ENCODE measurements at places on chromosomes 5 and 9.

GRCh38 chr5:158643840-158644239 is 455.9 kb downstream of the EBF1 start:
- DNase-seq, result no peak

- no peak for DNase-seq
Measured at GRCh38 chr5:73693573-73694061, 67.6 kb downstream of the ARHGEF28 start.

GRCh38 chr9:116152941-116153764 is 438 bp upstream of the PAPPA start:
- DNase-seq, result no peak

DNA sequence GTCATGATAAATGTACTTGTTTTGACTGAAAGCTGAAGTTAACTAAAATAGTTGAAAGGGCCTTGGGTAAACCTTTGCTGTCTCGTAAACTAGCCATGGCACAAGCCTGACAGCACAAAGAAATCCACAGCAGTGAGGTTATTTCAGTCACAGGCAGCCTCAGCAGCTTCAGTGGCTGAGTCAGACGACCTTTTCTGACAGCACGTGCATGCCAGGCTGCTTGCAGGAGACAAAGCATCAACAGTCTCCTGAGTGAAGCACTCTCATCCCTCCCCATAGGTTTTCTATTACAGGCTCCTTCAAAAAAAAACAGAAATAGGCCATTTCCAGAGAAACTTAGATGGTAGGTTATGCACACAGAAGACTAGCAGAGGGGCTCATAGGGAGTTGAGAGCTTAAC is 34.6 kb downstream of the OXCT1 start:
- peak; percentile 66 for DNase-seq

DNA sequence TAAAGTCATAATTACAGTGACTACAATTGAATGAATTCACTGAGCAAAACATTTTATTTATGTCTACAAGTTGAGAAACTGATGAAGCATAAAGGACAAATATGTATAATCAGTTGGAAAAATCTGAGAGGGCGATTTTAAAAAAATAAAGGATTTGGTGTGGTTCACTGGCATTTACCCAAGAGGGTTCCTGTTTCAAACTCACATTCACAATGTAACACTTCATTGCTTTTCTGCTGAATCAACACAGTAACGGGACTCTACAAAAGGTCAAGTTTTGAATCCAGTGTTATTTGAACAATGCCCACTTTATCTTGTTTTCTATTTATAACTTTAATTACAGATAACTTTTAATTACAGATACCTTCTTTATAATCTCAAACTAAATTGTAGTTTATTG is 138.6 kb downstream of the NUDT12 start:
- no peak for DNase-seq

DNA sequence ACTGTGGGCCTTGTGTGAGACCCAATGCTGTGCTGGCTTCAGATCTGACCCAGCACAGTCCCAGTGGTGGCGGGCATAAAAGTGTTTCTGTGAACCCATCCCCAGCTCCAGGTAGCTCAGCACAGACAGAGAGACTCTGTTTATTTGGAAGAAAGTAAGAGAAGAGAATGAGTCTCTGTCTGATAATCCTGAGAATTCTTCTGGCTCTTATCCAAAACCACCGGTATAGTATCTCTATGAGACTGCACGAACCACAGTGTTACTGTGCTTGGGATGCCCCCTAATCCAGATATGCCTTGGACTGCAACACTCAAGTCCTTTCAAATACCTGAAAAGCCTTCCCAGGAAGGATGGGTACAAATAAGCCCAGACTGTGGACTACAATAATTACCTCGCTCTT is 1660.8 kb upstream of the ACO1 start:
- DNase-seq, result no peak

GRCh38 chr5:66742083-66742895 is 146.1 kb downstream of the MAST4 start:
- DNase-seq, result no peak

- no peak for DNase-seq
Measured at GRCh38 chr9:80378669-80379293, 807.0 kb downstream of the TLE4 start.

DNA sequence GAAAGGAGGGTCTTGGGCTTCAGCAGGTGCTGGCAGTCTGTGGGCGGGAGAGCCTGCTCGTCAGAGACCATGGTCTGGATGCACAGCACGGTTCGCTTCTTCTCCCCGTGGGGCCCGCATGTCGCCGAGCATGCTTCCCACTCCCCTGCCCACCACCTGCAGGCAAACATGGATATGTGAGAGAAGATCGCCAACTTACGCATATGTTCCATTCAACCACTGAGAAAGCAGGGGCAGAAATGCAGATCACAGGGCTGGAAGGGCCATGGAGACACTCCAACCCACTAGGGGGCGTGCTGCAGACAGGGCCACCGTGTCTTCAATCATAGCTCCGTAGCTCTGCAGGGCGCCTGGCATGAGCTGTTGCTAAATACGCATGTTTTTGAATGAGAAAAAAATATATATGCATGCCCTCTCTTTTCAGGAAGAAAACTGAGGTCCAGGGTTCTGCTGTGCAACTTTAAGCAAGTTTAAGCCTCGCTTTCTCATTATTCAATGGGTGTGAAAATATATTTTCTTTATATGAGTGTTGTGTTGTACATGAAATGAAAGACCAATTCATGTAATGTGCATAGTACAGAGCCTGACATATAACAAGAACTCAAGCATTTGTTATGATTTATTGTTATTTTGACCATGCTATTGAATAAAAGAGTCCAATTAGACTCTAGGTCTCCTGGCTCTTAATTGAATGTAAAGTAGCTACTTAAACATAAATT is 148.0 kb downstream of the TARS1 start:
- no peak for DNase-seq

DNA sequence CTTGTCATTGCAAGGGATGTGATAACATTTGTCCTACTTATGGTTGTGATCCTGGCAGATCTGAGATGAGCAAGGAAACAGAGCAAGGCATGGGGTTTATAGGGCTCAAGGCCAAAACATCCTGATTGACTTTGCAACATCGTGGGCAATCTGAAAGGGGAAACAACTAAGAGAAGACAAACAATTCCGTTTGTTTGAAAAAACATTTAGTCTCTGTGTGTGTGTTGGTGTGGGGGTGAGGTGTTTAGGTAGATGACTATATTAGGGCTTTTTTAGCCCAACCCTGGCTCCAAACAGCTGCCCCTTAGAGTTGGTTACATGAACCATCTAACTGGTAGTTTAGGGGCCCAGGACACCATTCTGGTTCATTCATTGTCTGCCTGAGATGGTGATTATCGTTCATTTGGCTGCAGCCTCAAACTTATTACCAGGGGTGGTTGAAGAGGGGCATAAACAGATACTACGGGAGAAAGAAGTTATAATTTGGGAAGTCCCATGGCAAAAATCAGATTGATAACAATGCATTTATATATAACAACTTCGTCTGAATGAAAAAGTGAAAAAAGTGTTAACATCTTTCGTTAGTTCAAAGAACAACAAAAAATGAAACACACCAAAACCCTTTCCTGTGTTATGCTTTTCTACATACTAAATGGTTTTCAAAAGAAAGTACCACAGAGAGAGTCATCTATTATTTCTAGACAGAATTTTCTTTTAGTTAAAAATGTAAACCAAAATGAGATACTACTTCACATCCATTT is 5.7 kb downstream of the FYB1 start:
- no peak for DNase-seq

DNA sequence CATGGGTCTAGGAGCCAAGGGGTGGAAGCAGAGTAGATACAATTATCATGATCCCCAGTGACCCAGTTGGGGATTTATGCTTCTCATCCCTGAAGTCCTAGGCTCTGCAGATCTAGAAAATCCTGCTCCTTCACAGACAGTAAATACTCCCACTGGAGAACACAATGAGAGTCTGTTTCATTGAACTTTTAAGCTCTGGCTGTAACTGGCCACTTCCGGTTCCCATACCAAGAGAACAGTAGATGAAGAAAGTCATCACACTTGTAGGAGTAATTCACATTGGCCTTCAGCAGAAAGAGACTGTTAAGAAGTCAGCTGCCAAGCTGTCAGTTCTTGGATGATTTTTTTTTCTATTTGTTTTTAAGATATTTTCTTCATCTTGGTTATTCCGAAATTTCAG is 597.1 kb downstream of the ACTL7B start:
- DNase-seq, result no peak

GRCh38 chr5:42037379-42037932 is 112.4 kb downstream of the FBXO4 start:
- no peak for DNase-seq

- DNase-seq, result no peak
Measured at GRCh38 chr9:3332802-3333201, 193.0 kb downstream of the RFX3 start.

GRCh38 chr9:89640361-89640760 is 35.5 kb downstream of the GADD45G start:
- no peak for DNase-seq

GRCh38 chr9:100662122-100662521 is 84.2 kb downstream of the CAVIN4 start:
- no peak for DNase-seq

- peak; percentile 34 for DNase-seq
Measured at GRCh38 chr9:98805506-98806272, 1.8 kb upstream of the GALNT12 start.

DNA sequence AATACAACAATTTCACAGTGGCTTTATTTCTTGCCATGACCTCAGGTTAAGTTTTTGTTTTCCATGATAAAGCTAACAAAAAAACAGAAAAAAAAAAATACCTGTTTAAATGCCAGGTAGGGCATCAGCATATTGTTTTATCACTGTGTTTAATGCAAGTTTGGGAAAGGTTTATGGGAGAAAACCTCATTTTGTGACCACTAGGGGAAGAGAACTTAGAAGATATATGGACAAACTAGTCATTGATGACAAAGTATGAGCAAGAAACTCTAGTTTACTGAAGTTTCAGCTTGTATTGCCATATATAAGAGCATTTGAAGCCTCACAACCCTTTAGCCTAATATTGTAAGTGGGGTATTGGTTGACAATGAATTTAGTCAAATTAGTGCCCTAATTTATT is 1431.4 kb upstream of the CDH18 start:
- no peak for DNase-seq

DNA sequence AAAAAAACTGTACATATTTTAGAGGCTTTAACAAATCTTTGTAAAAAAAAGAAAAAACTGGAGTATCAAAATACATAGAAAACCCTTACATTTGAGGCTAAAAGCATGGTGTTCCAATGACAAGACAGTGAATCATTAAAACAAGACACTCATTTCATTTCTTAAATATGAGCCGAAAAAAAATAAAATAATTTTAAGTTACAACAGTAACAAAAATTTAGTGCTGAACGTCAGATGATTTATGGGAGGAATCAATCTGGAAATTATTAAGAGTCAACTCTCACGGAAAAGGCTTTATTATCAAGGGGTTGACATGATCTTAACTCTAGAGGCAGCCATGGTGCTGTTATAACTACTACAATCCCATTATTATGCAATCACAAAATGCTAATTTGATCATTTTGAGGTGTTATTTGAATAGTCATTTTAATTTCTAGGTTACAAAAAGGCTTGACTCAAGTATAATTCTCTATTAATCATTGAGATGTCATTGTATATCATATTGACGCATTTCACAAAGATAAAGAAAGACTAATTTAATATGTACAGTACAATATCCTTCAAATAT is 51.9 kb downstream of the MAPKAP1 start:
- DNase-seq, result no peak

GRCh38 chr5:3596261-3596825 is 711 bp downstream of the IRX1 start:
- no peak for DNase-seq

GRCh38 chr9:90037146-90037797 is 432.5 kb downstream of the GADD45G start:
- no peak for DNase-seq

DNA sequence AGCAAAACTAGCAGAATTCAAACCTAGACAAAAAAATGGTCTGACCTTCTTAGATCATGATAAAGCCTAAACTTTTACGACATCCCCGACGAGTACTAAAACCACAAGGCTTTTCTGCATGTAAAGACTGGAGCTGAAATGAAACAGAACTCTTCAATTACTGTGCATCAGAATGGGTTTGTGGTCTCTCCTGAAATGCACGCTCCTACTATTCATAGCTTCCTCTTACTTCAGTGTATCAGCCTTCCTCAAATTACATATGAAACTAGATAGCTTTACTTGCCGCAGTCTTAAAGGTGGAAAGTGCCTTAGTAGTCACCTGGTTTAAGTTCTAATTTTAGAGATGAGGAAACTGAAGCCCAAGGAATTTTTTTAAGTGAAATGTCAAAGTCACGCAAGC is 24.6 kb upstream of the MED10 start:
- DNase-seq, result peak; percentile 20

DNA sequence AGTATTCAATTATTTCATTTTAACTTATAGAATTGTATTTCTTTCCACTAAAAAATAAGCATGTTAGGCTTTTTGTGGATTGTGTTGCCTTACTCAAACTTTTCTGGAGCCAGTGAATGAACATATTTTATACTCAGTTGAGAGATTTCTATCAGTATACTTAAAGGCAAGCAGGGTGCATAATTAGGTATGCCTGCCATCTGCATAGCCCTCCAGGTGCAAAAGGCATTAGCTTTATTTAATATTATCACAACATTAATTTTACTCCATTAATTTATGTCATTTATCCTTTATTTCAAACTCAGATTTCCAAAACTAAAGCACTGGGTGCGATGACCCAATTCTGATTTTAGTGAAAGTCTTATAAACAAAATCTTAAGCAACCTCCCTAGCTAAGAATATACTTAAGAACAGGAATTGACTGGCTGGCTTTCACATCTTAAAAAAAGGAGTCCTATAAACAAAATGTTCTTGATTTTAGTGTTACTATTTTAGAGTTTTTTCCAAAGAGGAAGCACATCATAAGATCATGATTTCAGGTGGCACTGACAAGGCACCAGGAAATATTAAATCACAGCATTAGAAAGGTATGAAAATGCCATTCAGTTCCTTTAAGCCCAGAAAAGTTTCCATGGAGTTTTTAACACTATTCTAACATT is 178.4 kb downstream of the MPDZ start:
- no peak for DNase-seq

- DNase-seq, result no peak
Measured at GRCh38 chr9:10843151-10843550, 230.3 kb upstream of the PTPRD start.

DNA sequence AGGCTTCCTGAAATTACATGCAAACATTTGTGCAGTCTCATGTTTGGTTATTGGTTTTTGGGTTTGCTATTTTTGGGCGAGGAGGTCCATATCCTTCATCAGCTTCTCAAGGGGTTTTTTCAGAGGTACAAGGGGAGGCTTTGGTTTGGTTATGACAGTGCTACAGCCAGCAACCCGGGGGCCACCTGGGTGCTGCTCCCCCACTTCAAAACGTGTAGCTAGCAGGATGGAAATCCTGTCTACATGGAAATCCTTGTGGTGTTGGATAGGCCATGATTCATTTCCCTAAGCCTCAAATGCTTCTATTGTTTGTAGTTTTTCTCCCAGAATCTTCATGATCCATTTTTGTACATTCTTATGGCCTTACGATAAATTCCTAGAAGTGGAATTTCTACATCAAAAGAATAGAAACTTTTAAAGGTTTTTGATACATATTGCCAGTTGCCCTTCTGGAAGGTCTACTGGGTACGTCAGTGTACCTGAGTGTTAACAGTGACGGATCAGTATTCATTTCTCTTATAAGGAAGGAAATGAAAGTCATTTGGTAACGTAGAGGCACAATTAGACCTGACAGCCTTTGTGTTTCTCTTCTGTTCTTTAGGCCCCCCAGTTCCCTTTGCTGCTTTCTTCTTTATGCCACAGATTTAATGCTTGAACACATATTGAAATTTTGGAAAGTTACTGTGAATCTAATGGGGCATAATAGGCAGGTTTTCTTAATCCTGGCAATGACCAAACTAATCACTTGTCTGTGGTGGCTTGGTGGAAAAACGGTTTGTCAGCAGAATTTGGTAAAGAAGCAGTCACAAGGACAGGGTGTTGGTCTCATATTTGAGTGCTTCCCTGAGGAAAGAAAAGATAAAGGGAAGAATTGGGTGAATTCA is 69.7 kb upstream of the ABL1 start:
- no peak for DNase-seq

All from AG09309 (cell line).